ENCODE measurements at places on chromosomes 4 and X. TPM values are rescaled to one million over a fixed set of nuclear protein-coding genes. Genes with fewer than 3 reads are reported as not detected.

- no peak for DNase-seq
These were observed 5.9 kb downstream of the CDK16 start for GRCh38 chrX:47224266-47224895.

GRCh38 chr4:145565328-145565727, 53.9 kb upstream of the MMAA start:
- DNase-seq, result no peak

The DTHD1 gene
- total RNA-seq, result 0.48 TPM

DNA sequence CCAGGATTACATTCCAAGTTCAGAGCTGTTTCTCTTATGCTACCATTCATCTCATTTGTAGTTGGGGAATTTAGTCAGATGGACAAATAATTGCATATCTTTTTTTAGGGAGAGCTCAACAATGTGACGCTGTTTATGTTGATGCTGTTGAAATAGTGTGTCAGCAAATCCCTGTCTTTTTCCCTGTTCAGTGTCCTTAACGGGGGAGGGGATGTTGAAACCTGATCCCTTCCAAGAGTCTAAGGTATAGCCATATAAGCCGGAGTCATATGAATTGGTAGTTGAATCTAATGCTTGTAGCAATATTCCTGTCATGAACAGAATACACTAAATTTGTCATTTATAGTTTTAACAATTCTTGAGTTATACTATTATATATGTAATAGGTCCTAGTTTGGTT, 293.5 kb upstream of the FAT1 start:
- no peak for DNase-seq

- no peak for DNase-seq
These were observed 192.8 kb downstream of the SMIM20 start for GRCh38 chr4:26106776-26107175.

The PPARGC1A gene
- total RNA-seq, result 7.9 TPM

DNA sequence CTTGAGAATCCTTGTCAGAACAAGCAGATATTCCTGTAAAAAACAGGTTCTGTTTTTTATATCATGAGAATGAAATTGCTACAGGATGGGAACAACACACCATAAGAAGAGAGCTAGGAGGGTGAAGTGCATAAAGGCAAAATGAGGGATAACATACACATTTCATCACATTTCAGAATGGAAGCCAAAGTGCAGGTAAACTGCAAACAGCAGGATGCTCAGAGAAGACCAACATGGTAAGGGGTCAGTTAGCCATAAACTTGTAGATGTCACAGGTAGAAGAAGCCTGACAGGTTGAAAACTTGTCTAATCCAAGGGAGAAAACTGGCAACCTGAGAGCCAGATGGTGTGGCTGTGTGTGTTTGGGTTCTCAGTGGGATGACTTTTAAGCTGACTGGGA, 88.9 kb upstream of the FAT1 start:
- DNase-seq, result no peak

- no peak for DNase-seq
These were observed 166.1 kb downstream of the BCOR start for GRCh38 chrX:39931529-39932282.

- no peak for DNase-seq
These were observed 61.7 kb downstream of the SLIT2 start for GRCh38 chr4:20313237-20314030.

DNA sequence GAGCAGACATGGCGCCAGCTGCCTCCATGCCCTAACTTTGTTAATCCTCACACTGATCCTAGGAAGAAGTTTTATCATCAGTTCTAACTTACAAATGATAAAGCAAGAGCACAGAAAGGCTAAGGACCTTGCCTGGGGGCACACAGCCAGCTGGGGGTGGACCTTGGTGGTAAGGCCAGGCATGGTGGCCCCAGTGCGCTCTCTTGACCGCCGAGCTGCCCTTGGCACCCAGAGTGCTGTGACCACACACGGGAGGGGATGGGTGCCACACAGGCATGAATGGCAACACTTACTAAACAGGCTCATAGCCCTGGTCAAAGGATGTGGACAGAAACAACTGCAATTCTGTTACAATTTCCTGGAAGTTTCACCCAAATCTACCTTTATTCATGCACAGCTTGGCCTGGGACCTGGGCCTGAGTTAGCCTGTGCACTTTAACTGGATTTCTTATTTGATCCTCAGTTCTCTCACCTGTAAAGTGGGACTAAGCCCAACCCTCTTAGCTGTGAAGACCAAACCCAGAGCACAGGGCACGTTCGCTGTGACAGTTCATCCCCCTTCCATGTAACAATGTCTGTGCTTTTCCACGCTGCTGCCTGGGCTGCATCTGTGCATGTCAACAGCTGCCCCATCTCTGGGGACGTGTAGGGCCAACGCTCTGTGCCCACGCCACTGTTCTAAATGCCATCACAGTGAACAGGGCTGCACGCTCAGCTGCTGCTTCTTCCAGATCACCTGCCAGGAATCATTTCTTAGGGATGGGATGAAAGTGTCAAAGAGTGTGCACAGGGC, 44.8 kb downstream of the ACOX3 start:
- DNase-seq, result no peak

DNA sequence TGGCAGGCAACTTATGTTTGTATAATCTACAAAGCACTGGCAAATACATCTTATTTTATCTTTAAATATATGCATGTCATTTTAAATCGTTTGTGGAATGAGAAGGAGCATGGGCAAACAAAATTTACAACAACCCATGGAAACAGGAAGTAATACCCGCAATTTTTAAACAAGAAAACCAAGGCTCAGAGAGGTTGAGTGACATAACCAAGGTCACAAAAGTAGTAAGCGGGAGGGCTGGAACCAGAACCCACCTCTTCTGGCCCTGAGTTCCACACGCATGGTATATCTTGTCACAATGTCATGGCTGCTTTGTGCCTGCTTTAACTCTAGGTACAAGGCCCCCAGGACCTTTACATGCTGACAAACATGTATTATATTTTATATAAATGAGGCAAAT, 52.9 kb downstream of the SLC7A11 start:
- no peak for DNase-seq

DNA sequence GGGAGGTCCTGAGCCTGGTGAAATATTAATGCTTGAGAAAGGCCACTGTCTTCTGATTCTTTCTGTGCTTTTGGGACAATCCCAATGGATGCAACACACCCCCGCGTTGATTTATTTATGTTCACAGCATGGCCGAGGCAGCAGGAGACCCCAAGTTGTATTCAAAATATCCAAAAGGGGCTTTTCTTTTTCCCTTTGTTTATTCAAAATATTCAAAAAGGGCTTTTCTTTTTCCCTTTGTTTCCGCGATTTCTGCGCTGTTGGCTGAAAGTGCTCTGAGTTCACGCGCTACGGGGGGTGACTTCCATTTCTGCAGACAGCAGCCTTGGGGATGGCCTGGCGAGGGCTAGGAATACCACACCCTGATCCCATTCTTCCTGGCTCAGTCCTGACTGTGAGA, 59.5 kb upstream of the PPP2R3B start:
- no peak for DNase-seq

The EOLA1 gene
- 12.3 TPM for total RNA-seq

The BMP3 gene
- total RNA-seq, result 2.6 TPM
